NCI-H446 (cell line): ENCODE measurements at places on chromosomes 3 and 15.

GRCh38 chr3:117483839-117484238, 774.3 kb downstream of the TUSC7 start:
- DNase-seq = no peak

DNA sequence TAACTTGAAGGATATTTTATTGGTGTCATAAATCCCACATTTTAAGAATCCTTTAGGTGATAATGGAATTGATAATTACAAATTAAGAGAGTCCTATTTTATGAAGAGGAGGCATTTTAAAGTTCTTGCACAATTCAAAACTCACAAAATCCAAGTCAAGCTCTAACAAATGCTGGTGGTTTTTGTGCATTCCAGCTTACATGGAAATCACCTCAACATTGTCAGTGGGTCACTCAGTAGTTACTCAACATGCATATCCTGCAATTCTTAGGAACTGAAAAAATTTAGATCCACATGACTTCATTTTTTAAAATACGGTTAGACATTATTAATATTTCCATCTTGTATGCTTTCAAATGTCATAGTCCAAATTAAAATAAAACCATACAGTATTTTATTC, 487.2 kb downstream of the CNTN3 start:
- DNase-seq = no peak

- no peak for DNase-seq
These were observed 128.3 kb downstream of the WDR76 start for GRCh38 chr15:43955140-43955539.

DNA sequence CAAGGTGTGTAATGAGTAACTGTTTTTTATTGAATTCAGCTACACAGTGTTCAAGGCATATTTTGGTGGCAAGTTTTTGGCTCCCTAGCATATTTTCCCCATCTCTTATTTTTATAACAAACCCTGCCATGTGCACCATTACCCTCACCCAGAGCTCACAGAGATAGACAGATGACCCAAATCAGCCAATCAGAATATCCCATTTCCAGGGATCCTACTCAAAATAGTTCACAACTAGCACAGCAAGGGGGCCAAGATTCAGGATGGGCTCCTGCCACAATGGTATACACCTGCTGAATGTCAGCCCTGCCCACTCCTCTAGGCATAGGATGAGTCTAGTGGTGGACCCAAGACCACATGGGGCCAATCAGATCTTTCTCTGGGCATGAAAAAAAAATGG, 78.8 kb upstream of the SETMAR start:
- DNase-seq = no peak

DNA sequence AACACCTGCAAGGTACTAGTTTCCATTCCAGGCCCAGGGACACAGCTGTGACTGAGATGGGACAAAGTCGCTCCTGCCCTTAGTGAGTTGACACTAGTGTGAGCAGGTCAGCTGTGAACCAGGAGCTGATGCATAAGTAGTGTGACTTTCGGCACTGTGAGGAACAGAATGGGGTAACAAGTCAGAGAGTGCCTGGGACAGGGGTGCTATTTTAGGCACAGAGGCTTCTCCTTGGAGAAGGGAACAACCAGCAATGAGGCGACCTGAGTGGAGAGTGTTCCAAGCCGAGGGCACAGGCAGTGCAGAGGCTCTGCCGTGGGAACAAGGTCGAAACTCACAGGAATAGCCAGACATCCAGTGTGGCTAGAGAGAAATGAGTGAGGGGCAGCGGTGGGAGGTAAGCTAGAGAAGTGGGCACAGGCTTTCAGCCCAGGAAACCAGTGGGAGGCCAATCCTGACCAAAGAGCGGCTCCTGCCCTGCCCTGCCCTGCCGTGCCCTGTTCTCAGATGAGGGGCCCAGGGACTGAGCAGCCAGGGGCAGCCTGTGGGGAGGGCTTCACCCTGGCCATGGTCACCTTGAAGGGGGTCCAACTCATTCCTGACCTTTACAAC, 14.2 kb downstream of the DNAH1 start:
- DNase-seq = no peak

- DNase-seq = no peak
These were observed 50.4 kb downstream of the CCR4 start for GRCh38 chr3:33001889-33002288.
